Stimulated activated CD4-positive, alpha-beta T cell treated with anti-CD3 and anti-CD28 coated beads, TNF-alpha, amount 100 ng/mL, for 1 hour (primary cell): ENCODE measurements at places on chromosomes 2 and 18.

DNA sequence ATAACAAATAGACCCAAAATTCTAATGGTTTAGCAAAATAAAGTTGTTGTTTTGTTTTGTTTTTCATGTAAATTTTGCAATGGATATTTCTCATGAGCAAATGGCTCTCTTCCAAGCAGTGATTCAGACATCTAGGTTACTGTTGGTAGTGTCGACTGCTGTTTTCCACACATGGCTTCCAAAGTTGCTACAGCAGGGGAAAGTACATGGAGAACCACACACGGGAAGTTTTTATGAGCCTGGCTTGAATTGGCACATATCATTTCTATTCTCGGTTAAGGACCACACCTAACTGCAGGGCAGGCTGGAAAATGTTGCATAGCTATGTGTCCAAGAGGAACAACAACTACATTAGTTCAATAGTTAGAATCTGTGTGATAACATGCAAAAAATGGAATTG, 262.1 kb downstream of the GALNT13 start:
- DNase-seq, result no peak

GRCh38 chr2:19102696-19103423, 255.6 kb downstream of the OSR1 start:
- no peak for DNase-seq

GRCh38 chr2:106183101-106183696, 10.9 kb downstream of the UXS1 start:
- DNase-seq, result no peak

DNA sequence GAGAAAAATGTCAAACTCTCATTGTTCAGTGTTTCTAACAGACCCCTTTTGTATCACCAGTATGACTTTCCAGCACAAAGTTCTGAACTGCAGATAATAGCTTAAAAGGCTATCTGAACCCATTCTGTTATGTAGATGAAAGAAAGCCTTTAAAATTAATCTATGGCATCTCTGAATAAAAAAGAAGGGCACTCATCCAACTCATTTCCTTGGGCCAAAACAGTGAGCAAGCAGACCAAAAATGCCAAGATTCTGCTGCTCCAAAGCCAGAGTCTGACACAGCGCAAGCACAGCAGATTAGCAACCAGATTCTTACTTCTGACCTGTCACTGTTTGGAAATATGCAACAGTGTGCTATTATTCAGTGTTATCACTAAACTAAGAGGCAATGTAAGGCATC, 22.6 kb upstream of the ITGA6 start:
- DNase-seq, result no peak

DNA sequence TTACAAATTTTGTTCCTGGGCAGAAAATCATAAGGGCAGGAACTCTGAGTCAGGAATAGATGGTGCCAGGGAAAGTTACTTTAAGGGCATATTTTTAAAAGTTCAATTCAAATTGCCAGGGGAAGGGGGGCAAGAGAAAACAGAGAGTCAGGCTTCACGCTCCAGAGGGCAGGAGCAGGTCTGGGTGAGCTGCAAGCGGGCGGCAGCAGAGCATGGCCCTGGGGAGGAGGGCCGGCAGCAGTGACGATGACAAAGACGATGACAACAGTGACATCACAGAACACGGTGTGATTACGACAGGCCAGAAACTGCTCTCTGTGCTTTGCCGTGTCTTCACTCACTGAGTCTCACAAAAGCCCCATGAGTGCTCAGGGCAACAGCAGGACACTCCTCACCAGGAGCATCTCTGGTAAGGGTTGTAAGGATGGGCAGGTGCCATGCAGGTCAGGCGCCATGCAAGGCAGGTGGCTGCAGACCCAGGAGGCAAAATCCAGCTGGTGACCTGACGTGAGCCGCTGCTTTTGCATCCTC, 23.3 kb downstream of the CHST10 start:
- no peak for DNase-seq
